ENCODE measurements at places on chromosomes 7 and 10.

- DNase-seq = no peak
These were observed 7.7 kb downstream of the BBS9 start for GRCh38 chr7:33137103-33137502.

DNA sequence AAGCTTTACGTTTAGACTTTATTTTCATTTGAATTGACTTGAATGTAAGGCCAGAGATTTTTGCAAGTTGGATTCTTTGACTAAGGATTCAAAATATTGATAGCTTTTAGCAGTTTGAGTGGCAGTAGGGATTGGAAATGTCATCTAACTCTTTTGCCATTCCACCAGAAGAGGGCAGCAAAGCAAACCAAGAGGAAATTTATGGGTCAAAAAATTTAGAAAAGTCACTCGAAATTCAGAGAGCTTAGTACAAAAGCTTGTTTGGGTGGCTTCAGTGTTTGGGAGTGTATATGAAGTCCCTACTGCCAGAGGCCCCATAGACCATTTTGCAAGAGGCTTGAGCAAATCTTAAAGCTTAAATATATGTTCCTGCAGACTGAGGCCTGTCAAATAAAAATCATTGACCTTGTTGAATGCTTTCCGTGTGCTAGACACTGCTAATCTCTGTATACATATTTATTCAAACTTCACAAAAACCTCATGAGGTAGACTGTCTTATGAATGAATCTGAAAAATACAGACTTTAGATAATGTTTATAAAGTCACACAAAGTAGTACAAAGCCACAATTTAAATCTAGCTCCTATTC is 44.6 kb upstream of the RSBN1L start:
- no peak for DNase-seq

DNA sequence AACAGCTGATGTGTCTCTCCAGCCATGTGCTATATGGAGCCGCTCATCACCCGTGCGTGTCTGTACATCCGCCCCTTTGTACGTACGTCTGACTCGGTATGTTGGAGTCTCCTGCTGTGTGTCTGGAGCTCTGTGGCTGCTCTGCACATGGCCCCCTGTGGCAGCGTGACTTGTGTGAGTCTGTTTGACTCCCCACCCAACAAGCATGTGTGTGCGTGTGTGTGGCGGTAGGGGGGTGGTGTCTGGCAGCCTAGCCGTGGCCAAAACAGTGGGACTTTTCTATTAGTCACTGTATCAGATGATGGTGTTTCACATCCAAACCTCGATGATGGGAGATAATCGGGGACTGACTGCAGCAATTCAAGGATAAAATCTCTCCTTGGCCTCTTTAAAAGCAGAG is 94.1 kb downstream of the COL13A1 start:
- DNase-seq = no peak

- DNase-seq = no peak
These were observed 81.5 kb upstream of the VIPR2 start for GRCh38 chr7:159226011-159226702.

DNA sequence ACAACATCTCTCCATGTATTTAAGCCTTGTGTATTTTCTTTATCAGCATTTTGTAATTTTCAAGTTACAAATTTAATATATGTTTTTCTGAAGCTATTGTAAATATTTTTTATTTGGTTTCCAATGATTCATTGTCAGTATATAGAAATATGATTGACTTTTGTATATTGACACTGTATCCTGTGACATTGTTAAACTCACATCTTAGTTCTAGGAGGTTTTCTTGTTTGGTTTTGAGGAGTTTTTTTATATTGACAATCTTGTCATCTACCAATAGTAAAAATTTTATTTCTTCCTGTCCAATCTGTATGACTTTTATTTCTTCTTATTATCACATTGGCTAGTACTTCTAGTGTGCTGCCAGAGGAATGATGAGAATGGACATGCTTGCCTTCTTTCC is 393.7 kb downstream of the GPAM start:
- no peak for DNase-seq

DNA sequence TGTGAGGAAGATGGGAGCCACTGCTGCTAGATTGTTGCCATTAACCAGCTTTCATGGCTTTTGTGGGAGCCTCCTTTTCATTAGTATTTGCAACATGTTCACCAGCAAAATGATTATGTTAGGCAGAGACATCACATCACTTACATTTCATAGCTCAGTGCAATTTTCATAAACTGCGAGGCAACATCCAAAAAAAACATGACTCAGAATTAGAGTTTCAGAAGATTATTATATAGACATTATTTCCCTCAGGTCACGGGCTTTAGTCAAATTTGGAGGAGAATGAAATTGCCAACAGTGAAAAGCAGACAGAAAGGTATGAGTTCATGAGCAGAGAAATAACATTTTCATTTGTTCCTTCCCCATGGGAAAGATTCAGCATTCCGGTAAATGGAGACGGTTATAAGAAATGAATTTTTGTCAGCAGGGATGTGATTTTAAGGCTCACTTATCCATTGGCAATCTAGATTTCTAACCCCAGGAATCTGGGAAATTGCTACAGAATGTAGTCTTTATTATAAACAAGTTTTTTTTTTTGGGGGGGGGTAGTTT is 573.2 kb downstream of the AUTS2 start:
- DNase-seq = no peak

DNA sequence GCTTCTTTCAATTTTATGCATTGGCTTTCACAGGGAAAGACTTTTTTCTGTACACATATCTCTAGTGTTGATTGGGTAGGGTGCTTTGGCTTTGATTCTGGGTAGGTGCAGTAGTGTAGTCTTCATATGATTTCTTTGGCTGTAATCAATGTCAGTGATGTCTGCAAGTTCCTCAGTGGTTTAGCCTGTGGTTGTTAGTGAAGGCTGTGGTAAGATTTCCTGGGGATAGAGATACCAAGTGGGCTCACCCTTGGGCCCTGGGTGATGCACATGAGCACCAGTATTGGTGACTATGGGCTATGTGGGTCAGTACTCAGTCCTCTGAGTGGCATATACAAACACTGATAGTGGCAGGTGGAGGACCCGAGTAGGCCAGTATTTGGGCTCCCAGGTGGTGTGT is 13.0 kb downstream of the GIMAP8 start:
- DNase-seq = no peak

DNA sequence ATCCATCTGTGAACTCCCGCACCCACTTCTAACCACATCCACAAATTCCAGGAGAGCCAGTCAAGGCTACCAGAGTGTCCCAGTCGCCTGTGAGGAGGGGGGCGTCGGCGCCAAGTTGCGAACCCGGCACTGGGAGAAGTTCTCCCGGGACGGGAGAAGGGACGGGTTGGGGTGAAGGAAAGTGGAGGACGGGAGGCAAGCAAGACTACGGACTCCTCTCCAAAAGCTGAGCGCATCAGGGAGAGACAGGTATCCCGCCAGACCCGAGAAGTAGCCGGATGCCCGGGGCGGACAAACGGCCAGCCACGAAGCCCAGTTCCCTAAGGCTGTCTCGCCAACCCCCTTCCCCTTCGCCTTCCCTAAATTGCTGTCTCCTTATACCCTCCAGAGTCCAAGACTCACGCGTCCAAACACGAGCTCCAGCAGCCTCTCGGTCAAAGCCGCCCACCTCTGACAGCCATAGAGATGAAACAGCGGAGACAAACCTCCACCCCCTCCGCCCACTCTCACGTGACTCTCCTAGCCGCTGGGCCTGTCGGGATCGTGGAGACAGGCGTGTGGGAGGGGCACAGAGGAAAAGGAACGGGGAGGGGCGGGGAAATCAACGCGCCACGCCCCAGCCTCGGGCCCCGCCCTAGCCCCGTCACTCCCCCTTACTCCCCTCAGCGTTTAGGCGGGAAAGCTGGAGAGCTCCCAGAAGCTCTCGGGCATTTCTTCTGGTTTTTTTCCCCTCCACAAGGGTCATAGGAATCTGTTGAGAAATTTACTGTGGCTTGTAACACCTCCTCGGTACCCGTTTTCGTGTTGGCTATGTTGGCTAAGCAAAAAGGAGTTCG is at the start of gene MICU1:
Gene MICU1 (minus strand): TSS at position 472 of the 836 bp plus-strand sequence. CDS start 59,286 bp downstream, outside the sequence.
- DNase-seq = peak; percentile 89

DNA sequence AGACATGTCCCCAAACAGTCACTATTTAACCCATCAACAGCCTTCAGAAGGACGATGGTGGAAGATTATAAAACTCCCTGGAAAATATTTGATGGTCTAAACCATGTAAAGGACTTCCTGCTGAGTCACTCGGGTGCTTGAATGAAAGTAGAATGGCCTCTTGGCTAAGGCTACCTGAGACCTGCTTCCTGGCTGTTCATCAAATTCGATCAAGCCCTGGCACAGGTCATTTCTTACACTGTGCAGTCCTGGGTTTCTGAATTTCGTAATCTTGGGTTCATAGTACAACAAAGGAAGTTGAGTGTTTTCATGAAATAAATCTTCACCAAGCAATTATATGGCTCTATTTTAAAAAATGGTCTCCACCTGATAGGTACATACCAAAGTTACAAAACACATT is 260.3 kb upstream of the RNF32 start:
- no peak for DNase-seq

GRCh38 chr7:69105092-69105491 is 493.2 kb upstream of the AUTS2 start:
- no peak for DNase-seq

DNA sequence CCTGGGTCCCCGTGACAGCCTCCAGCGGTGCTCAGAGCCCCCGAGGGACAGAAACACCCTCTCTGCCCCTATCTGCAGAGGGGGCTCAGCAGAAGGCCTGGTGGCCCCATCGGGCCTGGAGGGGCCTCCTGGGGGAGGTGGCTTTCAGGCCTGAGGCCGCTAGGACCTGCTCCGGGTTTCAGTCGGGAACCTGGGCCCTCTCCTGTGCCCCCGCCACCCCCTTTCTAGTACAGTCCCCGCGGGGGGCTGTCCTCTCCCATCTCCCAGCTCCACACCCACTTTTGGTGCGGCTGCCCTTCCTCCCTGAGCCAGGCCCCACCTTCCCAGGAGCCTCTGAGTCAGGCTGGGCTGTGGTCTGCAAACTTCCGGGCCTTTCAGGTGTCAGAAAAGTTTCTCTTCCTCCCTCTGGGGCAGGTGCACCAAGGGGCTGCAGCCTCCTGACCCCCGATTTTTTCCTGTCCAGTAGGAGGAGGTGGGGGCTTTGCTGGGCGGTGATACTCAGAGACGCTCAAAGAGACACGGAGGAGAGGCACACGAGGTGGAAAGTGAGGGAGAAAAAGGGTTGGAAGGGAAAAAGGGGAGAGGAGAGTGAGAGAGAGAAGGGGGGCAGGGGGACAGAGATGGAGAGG is 692 bp downstream of the CARD11 start:
- DNase-seq = no peak

GRCh38 chr10:15324113-15324512 is 47.0 kb downstream of the FAM171A1 start:
- no peak for DNase-seq

DNA sequence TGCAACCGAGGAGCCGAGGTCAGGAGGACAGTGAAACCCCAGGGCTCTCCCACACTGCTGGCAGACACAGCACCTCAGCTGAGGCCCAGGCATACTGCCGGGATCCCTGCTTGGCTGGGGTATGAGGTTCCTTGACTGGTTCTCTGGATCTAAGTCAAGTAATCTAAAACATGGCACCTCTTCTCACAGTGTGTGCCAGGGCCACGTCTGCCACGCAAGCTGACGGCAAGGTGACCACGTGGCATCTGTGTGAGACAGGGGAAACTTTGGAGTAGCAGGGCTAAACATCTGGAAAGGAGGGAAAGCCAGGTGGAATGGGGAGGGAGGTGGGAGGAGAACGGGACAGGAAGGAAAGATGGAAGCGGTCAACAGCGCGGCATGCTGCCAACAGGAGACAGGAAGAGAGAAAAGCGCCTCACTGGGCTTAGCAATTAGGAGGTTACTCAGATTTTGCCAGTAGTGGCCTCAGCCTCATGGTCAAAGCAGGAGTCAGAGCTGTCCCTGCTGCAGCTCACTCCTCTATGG is 103.7 kb downstream of the CXCL12 start:
- DNase-seq = no peak

DNA sequence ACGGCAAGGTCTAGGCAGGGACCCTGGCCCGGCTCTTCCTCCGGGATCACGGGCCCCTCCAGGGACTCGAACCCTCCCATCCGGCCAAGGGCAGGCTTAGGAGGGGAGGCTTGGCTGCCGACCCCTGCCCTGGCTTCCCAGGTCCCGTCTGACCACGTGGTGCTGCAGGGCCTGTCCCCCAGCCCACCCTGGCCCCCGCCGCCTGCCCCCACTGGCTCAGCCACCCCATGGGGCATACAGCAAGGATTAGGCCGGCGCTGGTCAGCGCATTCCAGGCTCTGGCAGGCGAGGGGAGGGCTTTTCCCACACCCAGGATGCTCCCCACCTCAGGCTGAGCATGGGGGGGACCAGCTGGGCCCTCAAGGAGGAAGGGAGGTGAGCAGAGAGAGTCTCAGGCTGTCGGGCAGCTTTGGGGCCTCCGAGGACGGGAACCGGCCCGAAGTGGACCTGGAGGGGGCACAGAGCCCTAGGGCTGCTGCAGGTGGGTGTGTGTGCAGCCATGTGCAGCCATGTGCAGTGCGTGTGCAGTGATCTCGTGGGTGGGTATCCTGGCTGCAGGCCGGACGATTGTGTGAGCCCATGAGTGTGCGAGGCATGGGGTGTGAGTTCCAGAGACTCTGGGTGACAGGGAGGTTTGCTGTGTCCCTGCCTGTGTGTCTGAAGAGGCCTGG is 713 bp upstream of the GRIFIN start:
- no peak for DNase-seq

- DNase-seq = no peak
These were observed 21.5 kb upstream of the C10orf105 start for GRCh38 chr10:71741029-71741428.

DNA sequence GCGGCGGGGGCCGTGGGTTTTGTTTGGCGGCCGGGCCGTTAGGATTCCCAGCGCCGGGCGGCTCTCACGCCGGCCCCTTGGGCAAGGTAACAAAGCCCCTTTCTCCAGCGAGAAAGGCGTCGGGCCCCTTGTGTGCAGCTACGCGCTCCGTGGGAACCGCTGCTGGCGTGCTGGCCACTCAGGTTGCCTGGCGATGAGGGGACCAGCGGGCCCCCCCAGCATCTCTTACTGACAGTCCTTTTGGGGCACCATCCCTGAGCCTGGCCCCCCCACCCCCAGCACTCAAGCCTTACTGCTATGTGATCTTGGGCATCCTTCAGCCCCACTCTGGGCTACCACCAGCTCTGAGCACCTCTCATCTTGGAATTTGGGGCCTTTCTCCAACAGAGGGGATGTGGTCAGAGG is 1.8 kb downstream of the LFNG start:
- no peak for DNase-seq

- DNase-seq = no peak
These were observed 10.0 kb upstream of the ZNF425 start for GRCh38 chr7:149136118-149136517.

- no peak for DNase-seq
These were observed 247.3 kb downstream of the DOCK4 start for GRCh38 chr7:111958896-111959295.

GRCh38 chr10:15630353-15630752 is 89.4 kb downstream of the ITGA8 start:
- DNase-seq = no peak

- DNase-seq = no peak
These were observed 169.5 kb upstream of the PFKP start for GRCh38 chr10:2897619-2898508.

GRCh38 chr10:93139059-93139655 is 65.5 kb downstream of the CYP26A1 start:
- DNase-seq = no peak
